ENCODE measurements at places on chromosomes 16 and 17. TPM values are rescaled to one million over a fixed set of nuclear protein-coding genes. Genes with fewer than 3 reads are reported as not detected.

GRCh38 chr16:51607201-51607651 is 456.2 kb upstream of the SALL1 start:
- no peak for DNase-seq

DNA sequence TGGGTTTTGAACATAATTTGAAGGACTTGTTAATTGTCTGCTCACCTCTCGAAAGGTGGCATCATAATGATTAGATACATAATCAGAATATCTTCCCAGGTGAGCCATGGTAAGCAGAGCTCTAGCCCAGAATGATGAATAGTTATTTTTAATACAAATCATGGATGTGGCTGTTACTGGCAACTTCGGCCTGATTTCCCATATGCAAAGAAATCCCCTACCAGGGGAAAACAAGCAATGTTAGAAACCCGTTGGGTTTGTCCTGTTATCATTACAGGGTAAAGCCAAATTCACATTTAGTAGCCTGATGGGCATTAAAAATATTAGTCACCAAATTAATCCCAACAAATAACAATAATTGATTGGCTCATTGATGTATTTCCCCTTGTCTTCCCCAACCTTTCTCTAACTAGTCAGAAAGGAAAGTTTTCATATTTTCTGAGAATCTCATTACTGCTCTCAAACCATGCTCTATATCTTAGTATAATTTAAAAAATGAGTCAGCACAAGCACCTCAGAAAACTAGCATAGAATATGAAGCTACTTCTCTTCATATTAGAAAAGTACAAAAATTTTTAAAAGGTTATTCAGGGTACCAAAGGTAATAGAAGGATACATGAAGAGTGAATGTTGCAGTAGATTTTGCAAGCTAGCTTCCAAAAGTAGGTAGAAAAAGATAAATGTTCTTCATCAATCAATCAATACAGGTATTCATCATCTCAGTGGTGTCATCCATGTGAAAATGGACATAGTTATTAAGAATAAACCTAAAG is 5.0 kb downstream of the STAT5B start:
- no peak for DNase-seq

ASPHD1 gene
- 3.8 TPM for total RNA-seq

CDRT4 gene
- 27.0 TPM for total RNA-seq

ORC6 gene
- 42.2 TPM for total RNA-seq

DNA sequence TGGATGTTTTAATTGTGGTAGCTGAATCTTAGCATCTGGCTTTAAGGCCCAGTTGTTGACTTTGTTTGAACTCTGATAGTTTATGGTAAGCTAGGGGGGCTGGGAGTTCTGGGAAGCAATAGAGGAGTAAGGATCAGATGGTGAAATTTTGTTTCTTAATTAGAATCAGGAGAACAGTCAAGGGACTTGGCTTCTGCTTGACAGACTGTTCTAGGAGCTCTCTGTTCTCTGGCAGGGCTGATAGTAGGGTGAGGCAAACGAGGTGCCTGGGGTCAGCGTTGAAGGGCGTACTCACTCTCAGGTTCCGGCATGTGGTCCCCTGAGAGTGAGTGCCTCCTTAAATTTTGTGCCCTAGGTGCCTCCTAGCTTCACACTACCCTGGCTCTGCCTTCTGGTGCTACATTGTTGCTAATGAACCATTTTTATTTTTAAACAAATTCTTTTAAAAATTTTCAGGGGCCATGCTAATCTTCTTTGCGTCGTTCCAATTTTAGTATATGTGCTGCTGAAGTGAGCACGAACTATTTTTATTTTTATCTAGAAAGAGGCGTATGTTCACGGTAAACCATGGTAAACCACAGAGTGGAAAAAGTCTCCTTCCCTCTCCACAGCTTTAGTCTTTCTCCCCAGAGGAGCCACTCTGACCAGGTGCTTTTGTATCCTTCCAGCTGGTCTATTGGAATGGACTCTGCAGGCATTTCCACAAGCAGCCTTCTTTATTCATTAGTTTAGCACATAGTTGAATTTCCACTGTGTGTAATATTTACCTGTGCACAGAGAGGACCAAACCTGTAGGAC is 19.7 kb downstream of the SLC7A6 start:
- DNase-seq: no peak

DNA sequence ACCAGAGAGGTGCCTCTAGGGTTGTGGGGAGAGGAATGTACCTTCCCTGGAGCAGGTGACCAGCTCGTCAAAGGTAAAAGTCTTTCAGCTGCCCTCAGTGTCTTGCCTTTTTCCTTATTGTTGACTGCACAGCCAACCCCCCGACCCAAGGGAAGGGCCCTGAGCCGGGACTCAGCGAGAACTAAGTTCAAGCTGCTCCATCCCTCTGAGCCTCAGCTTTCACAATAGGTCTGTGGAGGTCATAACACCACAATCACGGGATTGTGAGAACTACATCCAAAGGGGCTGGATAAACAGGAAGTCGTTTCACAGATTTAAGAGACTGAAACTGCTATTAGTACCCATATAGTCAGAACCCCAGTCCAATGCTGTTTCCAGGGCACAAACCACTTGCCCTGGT is 2.6 kb upstream of the KRT36 start:
- DNase-seq: no peak

DNA sequence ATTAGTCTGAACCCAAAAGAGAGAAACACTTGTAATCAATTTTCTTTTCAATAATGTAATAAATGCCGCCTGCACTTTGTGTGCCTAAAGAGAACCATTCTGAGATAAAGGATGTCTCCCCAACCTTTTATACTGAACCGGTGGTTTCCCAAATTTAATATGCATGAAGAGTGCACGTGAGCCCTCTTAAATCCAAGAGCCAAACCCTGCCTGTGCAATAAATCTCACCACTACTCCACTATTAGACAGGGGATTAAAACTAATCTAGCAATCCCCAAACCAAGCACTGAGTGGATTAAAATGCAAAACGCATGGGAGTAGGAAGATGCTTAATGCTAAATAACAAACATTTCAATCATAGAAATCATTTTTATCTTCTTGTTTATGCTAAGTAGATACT is 351.0 kb upstream of the PSMD7 start:
- no peak for DNase-seq

GRCh38 chr17:44556166-44556831 is 985 bp upstream of the FZD2 start:
- DNase-seq: peak; percentile 43

CRYBA1 gene
- total RNA-seq: not detected

GRCh38 chr16:69396187-69397061 is 10.6 kb upstream of the TERF2 start:
- DNase-seq: peak; percentile 55

PLEKHM1 gene
- 34.5 TPM for total RNA-seq

- no peak for DNase-seq
Measured at GRCh38 chr17:49337884-49338283, 24.2 kb downstream of the ZNF652 start.

VAMP2 gene
- 48.1 TPM for total RNA-seq
